Natural killer cell (primary cell): ENCODE measurements at places on chromosomes 4 and X.

DNA sequence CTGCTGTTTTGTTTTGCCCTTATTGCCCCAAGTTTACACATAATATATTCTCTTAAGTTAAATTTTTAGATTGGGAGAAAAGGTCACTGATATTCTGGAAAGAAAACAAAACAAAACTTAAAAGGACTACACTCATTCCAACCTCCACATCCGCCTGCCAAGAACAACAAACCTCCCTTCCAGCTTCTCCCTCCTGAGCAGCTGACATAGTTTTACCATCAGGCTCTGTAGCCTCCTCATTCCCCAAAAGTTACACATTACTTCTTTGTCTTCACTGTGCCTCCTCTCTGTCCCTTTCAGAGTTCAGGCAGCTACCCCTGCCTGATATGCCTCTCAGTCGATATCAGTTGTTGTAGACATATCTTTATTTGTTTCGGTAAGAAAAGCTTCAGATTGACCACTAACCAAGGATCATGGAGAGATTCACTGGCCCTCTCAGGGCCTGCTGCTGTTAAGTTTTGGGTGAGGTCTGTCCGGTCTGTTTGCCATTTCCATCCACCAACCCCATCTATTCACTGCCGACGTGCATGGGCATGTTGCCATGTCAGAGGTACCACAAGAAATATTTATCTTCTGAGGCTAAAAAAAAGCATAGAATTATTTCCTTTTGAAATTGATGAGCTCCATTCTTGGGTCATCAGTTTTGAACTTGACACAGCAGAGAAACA is 164.1 kb downstream of the GASK1B start:
- no peaks in the 10 kb centered on the region for H3K27me3 ChIP-seq
- H3K36me3 ChIP-seq = no peaks in the 10 kb centered on the region
- no peak overlapping the region for H3K27ac ChIP-seq
- no peak overlapping the region for H3K4me3 ChIP-seq
- no peak for DNase-seq

- H3K4me3 ChIP-seq = no peak overlapping the region
- no peak for DNase-seq
- no peak overlapping the region for H3K27ac ChIP-seq
- H3K36me3 ChIP-seq = no peaks in the 10 kb centered on the region
- no peaks in the 10 kb centered on the region for H3K4me1 ChIP-seq
Observed at GRCh38 chr4:141391771-141392170, 171.1 kb downstream of the ZNF330 start.

GRCh38 chrX:125291124-125291523 is 28.5 kb upstream of the TEX13C start:
- H3K27ac ChIP-seq = no peak overlapping the region
- H3K27me3 ChIP-seq = no peaks in the 10 kb centered on the region
- no peaks in the 10 kb centered on the region for H3K4me1 ChIP-seq
- DNase-seq = no peak
- H3K36me3 ChIP-seq = no peaks in the 10 kb centered on the region
- no peak overlapping the region for H3K4me3 ChIP-seq

GRCh38 chr4:46944345-46944744 is 35.3 kb upstream of the COX7B2 start:
- H3K27ac ChIP-seq = no peak overlapping the region
- no peaks in the 10 kb centered on the region for H3K27me3 ChIP-seq
- H3K4me3 ChIP-seq = no peak overlapping the region
- H3K36me3 ChIP-seq = no peaks in the 10 kb centered on the region

DNA sequence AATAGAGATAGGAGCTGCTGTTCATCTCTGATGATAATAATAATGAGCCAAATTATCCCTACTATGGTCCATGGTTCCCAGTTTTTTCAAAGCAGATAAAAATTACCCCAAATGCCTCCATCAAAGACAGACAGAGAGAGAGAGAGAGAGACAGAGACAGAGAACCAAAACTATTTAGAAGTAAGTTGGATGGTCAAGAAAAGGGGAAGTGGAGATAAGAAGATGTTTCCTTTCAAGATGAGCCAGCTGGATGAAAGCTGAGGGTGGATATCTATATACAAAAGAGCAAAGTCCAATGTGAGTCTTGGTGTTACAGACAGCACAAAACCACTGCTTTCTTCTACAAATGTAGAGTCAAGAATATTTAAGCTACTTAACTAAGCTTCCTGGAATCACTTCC is 173.9 kb downstream of the GRIA3 start:
- no peak for DNase-seq
- no peak overlapping the region for H3K27ac ChIP-seq
- H3K4me1 ChIP-seq = no peaks in the 10 kb centered on the region
- no peaks in the 10 kb centered on the region for H3K36me3 ChIP-seq

- H3K4me3 ChIP-seq = no peak overlapping the region
- DNase-seq = no peak
- H3K36me3 ChIP-seq = no peaks in the 10 kb centered on the region
- H3K27me3 ChIP-seq = no peaks in the 10 kb centered on the region
- H3K27ac ChIP-seq = no peak overlapping the region
Observed at GRCh38 chrX:102697494-102697893, 14.8 kb upstream of the GPRASP2 start.

- H3K27ac ChIP-seq = no peak overlapping the region
- H3K4me3 ChIP-seq = no peak overlapping the region
- DNase-seq = peak; percentile 38
- H3K27me3 ChIP-seq = no peaks in the 10 kb centered on the region
- H3K4me1 ChIP-seq = peaks cover 4% of the 10 kb centered on the region
Observed at GRCh38 chr4:56261027-56261426, 126.3 kb downstream of the AASDH start.

GRCh38 chrX:6777238-6778002 is 242.5 kb upstream of the VCX3A start:
- H3K27ac ChIP-seq = no peak overlapping the region
- H3K27me3 ChIP-seq = no peaks in the 10 kb centered on the region
- no peak overlapping the region for H3K4me3 ChIP-seq
- DNase-seq = no peak
- no peaks in the 10 kb centered on the region for H3K36me3 ChIP-seq

DNA sequence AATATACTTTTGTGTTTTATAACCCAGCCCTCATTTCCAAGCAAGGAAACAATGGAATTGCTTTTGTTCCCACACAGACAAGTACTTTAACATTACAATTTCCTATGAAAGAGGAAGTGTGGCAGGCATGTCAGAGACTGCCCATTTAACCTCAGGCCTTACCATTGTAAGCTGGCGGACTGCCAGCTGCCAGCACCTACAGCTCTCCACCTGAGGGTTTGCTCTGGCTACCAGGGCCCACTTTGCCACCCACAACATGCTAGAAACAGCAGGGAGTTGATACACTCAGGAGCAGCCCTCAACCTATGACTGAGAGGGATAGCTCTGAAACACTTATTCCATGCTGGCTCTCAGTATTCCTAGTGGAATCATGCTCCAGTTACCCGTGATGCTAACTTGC is 152.3 kb upstream of the PRDX4 start:
- H3K36me3 ChIP-seq = no peaks in the 10 kb centered on the region
- no peak for DNase-seq

GRCh38 chrX:134162032-134162431 is 75.0 kb upstream of the CCDC160 start:
- H3K27ac ChIP-seq = no peak overlapping the region
- no peaks in the 10 kb centered on the region for H3K4me1 ChIP-seq
- H3K4me3 ChIP-seq = no peak overlapping the region
- no peaks in the 10 kb centered on the region for H3K27me3 ChIP-seq
- H3K36me3 ChIP-seq = no peaks in the 10 kb centered on the region
- DNase-seq = no peak

DNA sequence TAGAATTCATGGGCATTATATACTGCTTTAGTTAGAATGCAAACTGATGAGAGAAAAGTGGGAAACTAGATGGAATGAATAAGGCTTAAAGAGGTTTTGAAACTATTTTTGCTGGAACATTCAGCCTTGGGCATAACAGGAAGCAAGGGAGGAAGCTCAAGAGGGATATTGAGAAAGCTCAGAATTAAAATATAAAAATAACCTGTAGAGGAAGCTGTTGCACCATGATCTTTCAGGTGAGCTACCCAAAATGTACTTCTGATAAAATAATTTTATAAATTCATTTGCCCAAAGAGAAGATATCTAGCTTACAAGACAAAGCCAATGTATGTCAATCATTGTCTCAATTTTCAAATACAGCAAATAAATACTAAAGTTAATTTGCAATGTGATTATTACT is 11.3 kb downstream of the GC start:
- H3K36me3 ChIP-seq = no peaks in the 10 kb centered on the region
- H3K27ac ChIP-seq = no peak overlapping the region
- DNase-seq = no peak
- no peaks in the 10 kb centered on the region for H3K27me3 ChIP-seq

DNA sequence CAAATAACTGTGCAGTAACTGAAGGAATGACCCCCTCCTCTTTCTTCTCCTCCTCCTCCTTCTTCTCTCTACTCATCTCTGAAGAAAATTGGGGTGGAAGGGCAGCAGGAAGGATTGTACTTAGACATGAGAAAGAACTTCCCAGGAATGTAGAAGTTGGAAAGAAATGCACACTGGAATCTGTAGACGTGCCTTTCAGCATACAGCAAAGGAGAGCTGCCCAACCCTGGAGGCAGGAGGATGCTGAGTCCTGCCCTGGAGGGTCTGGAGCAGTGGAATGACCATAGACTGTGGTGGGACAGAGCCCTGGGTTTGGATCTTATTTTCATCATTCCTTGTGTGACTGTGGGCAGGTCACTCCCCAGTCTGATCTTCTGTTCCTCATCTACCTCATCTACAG is 80.1 kb downstream of the PJA1 start:
- no peak overlapping the region for H3K27ac ChIP-seq
- no peak for DNase-seq
- H3K4me1 ChIP-seq = no peaks in the 10 kb centered on the region
- H3K36me3 ChIP-seq = no peaks in the 10 kb centered on the region
- H3K4me3 ChIP-seq = no peak overlapping the region
- no peaks in the 10 kb centered on the region for H3K27me3 ChIP-seq

- no peaks in the 10 kb centered on the region for H3K4me1 ChIP-seq
- H3K36me3 ChIP-seq = no peaks in the 10 kb centered on the region
- no peak overlapping the region for H3K27ac ChIP-seq
- H3K4me3 ChIP-seq = no peak overlapping the region
- DNase-seq = no peak
- H3K27me3 ChIP-seq = no peaks in the 10 kb centered on the region
Observed at GRCh38 chr4:77579406-77580076, 26.1 kb upstream of the CXCL13 start.

- peaks cover 78% of the 10 kb centered on the region for H3K36me3 ChIP-seq
- H3K27me3 ChIP-seq = no peaks in the 10 kb centered on the region
- no peak for DNase-seq
- H3K27ac ChIP-seq = peak overlapping the region; percentile 79
Observed at GRCh38 chr4:10097906-10098779, 18.5 kb downstream of the WDR1 start.

- no peaks in the 10 kb centered on the region for H3K4me1 ChIP-seq
- H3K27ac ChIP-seq = no peak overlapping the region
- DNase-seq = no peak
Observed at GRCh38 chr4:87913896-87914295, 61.6 kb upstream of the SPP1 start.

DNA sequence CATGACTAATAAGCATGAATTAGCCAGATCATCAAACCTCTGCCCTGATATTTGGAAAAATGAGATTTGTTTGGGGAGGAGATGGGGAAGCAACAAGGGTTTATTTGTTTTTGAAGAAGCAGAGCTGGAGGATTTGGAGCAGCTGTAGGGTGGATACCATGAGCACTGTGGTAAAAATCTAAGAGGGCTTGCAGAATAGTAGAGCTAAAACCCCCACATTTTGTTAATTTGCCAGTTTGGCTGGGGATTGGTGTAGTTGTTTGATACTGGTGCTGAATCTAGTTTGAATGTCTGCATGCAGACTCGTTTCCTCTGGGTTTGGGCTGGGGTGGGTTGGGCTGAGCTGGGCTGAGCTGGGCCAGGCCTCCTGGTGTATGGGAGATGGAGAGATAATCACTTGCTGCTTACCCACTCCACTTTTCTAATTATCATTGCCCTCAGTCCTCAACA is 43.7 kb downstream of the SMAD1 start:
- H3K4me3 ChIP-seq = no peak overlapping the region
- H3K27ac ChIP-seq = no peak overlapping the region
- H3K36me3 ChIP-seq = no peaks in the 10 kb centered on the region
- no peaks in the 10 kb centered on the region for H3K27me3 ChIP-seq
- no peak for DNase-seq
- no peaks in the 10 kb centered on the region for H3K4me1 ChIP-seq

- peaks cover 31% of the 10 kb centered on the region for H3K4me1 ChIP-seq
- DNase-seq = no peak
- H3K27ac ChIP-seq = no peak overlapping the region
- no peaks in the 10 kb centered on the region for H3K36me3 ChIP-seq
Observed at GRCh38 chr4:54659749-54660535, 2.2 kb downstream of the KIT start.

- no peaks in the 10 kb centered on the region for H3K36me3 ChIP-seq
- no peak overlapping the region for H3K4me3 ChIP-seq
- H3K4me1 ChIP-seq = no peaks in the 10 kb centered on the region
- DNase-seq = no peak
- H3K27ac ChIP-seq = no peak overlapping the region
Observed at GRCh38 chr4:28443801-28444412, 1583.3 kb downstream of the STIM2 start.

- H3K4me3 ChIP-seq = no peak overlapping the region
- no peak overlapping the region for H3K27ac ChIP-seq
- H3K4me1 ChIP-seq = no peaks in the 10 kb centered on the region
- no peaks in the 10 kb centered on the region for H3K36me3 ChIP-seq
- DNase-seq = no peak
Observed at GRCh38 chr4:79598801-79599200, 190.8 kb upstream of the GK2 start.

DNA sequence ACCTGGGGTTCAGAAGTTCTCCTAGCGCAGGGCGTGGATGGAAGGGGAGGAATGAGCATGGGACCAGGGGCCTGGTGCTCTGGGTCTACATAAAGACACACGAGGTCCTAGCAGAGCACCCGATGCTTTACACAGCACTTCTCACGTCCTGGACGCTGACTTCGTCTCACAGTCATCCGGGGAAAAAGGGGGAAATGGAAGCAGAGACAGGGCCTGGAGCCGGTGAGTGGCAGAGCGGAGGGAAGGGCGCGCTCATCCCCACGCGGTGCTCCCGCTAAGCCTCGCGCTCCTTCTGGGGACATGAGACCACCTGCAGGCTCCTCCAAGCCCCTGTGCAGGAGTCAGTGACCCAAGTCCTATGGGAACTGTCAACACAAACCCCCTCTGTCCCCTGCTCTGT is 157.7 kb downstream of the AFAP1 start:
- peaks cover 10% of the 10 kb centered on the region for H3K4me1 ChIP-seq
- no peaks in the 10 kb centered on the region for H3K36me3 ChIP-seq
- H3K27ac ChIP-seq = no peak overlapping the region
- no peak overlapping the region for H3K4me3 ChIP-seq

DNA sequence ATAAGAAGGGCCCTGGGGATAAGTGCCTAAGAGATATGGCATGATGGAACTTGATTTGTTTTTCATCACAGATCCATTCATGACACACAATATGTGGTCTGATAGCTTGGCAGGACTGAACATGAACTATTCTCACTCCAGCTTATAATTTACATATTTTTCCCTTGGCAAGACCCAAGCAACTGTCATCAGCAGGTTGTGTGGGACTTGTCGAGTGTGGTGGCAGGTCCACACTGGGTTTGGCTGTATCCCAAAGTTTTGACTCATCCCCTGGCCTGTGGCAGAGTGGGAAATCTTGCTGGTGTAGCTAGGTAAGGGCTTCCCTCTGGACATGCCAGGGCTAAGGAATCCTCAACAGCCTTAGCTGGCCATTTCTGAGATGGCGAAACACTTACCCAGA is 81.0 kb upstream of the STIM2 start:
- H3K4me1 ChIP-seq = no peaks in the 10 kb centered on the region
- no peak overlapping the region for H3K4me3 ChIP-seq
- no peak overlapping the region for H3K27ac ChIP-seq
- no peaks in the 10 kb centered on the region for H3K36me3 ChIP-seq

- H3K36me3 ChIP-seq = no peaks in the 10 kb centered on the region
- H3K27me3 ChIP-seq = no peaks in the 10 kb centered on the region
- H3K4me3 ChIP-seq = no peak overlapping the region
- no peak overlapping the region for H3K27ac ChIP-seq
- H3K4me1 ChIP-seq = no peaks in the 10 kb centered on the region
Observed at GRCh38 chr4:55087009-55087912, 38.1 kb downstream of the KDR start.
